K562 (cell line): ENCODE measurements at places on chromosomes 12 and 14.
A peak's percentile ranks its signal among the peaks of the same experiment; 100 is the strongest.

- no peak for DNase-seq
Measured at GRCh38 chr14:54766276-54767138, 136.1 kb downstream of the GCH1 start.

GRCh38 chr14:88545256-88545655 is 9.6 kb downstream of the PTPN21 start:
- DNase-seq, result no peak

GRCh38 chr14:20179218-20179617 is 11.5 kb upstream of the OR11G2 start:
- DNase-seq, result no peak

GRCh38 chr14:104321802-104322130 is 183.4 kb downstream of the KIF26A start:
- DNase-seq, result no peak

- no peak for DNase-seq
Measured at GRCh38 chr12:16348435-16349130, 1.1 kb downstream of the MGST1 start.

DNA sequence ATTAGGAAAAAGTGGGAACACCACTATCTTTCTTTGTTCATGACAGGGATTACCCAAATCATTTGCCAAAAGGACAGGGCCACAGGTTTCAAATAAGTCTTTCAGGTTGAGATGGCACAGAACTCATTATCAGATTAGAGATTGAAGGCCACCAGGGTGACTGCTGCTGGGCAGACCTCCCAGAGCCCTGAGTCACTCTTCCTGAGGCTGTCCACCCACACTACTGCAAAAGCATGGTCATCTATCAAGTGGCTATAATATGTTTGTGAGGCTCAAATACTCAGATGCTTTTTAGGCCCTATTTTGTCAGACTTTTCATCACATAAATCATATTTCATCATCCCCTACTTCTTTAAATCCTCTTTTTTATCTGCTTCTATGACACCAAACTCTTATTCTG is 155.3 kb upstream of the CCDC196 start:
- no peak for DNase-seq

- DNase-seq, result no peak
Measured at GRCh38 chr12:69981881-69982475, 157.0 kb downstream of the MYRFL start.

DNA sequence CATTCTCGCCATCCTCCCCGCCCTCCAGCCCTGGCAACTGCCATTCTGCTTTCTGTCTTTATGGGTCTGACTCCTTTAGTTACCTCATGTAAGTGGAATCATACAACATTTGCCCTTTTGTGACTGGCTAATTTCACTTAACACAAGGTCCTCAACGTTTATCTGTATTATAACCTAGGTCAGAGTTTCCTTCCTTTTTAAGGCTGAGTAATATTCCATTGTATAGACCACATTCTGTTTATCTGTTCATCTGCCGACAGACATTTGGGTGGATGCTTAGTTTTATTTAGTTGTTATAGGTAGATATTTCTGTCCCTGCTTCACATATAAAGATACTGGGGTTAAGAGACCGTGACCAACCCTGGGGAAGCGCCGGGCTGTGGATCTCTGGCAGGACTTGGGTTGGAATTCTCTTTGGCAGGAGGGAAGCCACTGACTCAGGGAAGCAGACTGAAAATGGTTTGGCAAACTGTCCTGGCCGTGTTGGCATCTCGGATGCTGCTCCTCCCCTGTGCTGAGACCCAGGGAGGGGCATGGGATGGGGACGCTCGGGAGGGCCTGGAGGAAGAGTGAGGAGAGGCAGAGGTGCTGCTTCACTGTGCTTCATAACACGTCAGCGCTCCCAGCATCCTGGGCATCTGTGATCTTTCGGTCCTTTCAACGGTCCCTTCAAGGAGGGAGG is 38.9 kb downstream of the TEAD4 start:
- DNase-seq, result no peak

DNA sequence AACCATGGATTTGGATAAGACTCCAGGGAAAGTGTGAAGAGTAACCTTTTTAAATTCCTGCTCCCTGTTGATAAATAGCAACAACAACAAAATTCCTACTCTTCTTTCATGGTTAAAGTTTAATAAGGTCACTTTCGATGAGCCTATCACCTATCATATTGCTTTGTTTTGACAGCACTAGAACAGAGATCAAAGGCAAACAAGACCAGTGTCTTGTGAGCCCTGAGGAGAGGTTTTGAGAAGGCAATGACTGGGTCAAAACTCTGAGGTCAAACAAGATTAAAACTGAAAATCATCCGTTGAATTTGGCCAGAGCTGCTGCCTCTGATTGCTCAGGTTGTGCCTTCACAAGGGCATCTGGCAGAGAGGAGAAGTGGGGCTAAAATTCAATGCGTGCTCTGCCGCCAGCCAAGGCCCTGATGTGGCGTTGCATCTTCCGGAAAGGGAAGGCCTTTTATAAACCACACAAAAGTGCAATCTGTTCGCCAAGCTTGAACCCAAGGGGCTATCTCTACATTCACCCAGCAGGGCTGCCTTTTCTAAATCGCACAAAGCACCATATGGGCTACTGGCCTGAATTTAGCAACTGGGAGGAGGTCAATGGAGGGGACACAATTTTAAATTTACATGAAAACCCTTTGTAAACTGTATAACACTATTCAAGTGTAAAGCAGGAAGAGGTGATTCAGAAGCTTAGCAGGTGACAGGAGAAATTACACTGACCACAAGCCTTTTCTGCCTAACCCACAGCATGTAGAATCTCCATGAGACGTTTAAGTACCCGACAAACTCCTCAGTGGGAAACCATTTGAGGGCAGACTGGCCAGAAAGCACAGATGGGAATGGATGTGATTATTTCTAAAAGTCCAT is 140.8 kb downstream of the DAD1 start:
- no peak for DNase-seq

DNA sequence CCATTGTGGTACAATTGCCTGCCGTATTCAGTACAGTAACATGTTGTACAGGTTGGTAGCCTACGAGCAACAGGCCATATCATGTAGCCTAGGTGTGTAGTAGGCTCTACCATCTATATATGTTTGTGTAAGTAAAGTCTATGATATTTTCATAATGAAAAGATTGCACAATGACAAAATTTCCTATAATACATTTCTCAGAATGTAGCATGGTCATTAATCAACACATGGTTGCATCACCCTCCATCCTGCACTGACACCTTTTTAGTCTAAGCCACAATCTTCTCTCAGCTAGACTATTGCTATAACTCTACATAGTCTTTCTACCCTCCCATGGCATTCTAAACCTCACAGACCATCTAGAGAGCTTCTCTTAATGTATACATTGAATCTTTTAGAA is 158.5 kb upstream of the HMGA2 start:
- no peak for DNase-seq

- DNase-seq, result peak; percentile 36
Measured at GRCh38 chr12:43882578-43883178, 46.8 kb downstream of the TMEM117 start.
